ENCODE measurements at places on chromosomes 5 and 9. TPM values are rescaled to one million over a fixed set of nuclear protein-coding genes. Genes with fewer than 3 reads are reported as not detected.

INSYN2B gene
- not detected for total RNA-seq

PDZD2 gene
- not detected for total RNA-seq

PLPPR1 gene
- total RNA-seq, result not detected

DNA sequence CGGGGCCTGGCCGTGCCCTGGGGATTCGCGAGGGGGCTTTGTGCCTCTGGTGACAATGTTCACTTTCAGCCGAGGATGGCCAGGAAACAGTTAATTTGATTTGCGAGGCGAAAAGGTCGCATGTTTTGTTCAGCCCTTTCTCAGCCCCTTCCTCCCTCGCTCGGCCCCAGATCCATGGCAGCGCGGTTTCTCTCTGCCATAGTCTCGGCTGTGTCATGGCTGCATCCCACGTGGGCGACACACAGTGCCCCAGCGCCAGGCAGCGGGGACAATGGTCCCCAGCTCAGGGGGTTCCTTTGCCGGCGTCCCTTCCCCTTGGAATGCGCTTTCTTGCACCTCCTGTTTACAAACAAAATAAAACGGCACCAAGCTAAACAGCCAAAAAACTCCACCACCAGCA, 370.3 kb upstream of the IRX2 start:
- no peaks in the 10 kb centered on the region for H3K4me1 ChIP-seq
- no peaks in the 10 kb centered on the region for H3K36me3 ChIP-seq
- H3K27me3 ChIP-seq, result peaks cover 47% of the 10 kb centered on the region
- H3K4me3 ChIP-seq, result no peak overlapping the region

- H3K27me3 ChIP-seq, result no peaks in the 10 kb centered on the region
- no peak overlapping the region for H3K27ac ChIP-seq
- no peak for DNase-seq
- no peak overlapping the region for H3K4me3 ChIP-seq
- H3K4me1 ChIP-seq, result no peaks in the 10 kb centered on the region
- no peaks in the 10 kb centered on the region for H3K36me3 ChIP-seq
Observed at GRCh38 chr5:38011668-38012188, 171.9 kb upstream of the GDNF start.

- no peaks in the 10 kb centered on the region for H3K4me1 ChIP-seq
- H3K27ac ChIP-seq, result no peak overlapping the region
- no peak for DNase-seq
- no peaks in the 10 kb centered on the region for H3K36me3 ChIP-seq
Observed at GRCh38 chr9:109349421-109349846, 28.6 kb upstream of the EPB41L4B start.

Measured in activated CD4-positive, alpha-beta T cell treated with anti-CD3 and anti-CD28 coated beads, Interleukin-2, amount 10 ng/mL, durations not matched to agents 7 days and 5 days (primary cell).